Muscle of arm (tissue), 14 donors: ENCODE measurements at places on chromosomes 6 and 20.

- no peak for DNase-seq
Observed at GRCh38 chr6:33984466-33985312, 161.2 kb downstream of the GRM4 start.

GRCh38 chr20:24718277-24718676 is 230.8 kb upstream of the CST7 start:
- DNase-seq = no peak

GRCh38 chr6:24985323-24985722 is 49.6 kb upstream of the RIPOR2 start:
- DNase-seq = no peak

DNA sequence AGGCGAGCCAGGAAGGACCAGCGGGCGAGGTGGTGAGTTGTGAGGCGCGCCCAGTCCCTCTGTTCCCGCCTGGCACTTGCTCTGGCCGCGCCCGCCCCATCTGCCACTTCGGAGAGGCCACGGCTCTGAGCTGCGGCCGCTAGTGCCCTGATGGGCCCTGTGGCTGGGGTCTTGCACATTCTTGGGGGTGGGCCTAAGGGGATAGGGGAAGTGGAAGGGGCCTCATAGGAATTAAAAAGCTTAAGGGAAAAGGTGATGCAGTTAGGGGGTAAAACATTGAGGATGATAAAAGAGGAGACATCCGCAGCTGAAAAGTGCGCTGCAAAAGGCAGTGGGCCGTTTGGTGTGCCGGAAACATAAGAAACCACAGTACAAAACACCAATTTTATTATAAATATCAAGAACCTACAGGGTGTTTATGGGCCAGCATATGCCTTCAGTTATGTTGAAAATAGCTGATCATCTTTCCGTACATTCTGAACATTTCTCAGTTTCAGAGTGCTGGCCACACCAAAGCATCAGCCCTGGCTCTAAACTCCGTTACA is 1.1 kb upstream of the PSMB8 start:
- DNase-seq = no peak

DNA sequence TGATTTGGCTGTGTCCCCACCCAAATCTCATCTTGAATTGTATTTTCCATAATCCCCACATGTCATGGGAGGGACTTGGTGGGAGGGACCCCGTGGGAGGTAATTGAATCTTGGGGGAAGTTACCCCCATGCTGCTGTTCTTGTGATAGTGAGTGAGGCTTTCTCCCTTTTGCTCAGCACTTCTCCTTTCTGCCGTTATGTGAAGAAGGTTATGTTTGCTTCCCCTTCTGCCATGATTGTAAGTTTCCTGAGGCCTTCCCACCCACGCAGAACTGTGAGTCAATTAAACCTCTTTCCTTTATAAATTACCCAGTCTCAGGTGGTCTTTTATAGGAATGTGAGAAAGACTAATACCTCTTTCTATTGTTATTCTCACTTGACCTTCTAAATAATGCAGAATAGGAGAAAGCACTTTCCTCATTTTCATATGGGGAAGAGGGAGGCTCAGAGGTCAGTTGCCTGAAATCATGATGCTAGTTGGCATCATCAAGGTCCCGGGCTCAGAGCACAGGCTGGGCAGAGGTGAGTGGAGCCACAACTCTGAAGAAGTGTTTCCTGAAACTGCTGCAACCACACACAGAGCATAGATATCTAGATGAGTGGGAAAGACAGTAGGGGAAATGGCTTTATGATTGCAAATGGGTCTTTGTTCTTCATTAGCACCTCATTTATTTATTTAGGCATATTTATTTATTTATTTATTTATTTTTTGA is 191.0 kb downstream of the QKI start:
- no peak for DNase-seq

DNA sequence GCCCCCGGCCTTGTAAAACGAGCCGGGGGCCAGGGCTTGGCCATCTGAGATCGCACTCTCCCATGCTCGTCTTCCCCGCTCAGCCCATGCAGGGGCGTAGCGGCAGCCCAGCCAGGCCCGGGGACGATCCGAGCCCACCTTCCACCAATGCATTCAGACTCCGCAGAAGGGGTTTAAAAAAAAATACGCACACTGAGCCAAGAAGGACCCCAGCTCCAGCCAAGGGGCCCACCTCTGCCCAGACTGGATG is 320 bp downstream of the GSTA4 start:
- no peak for DNase-seq

- no peak for DNase-seq
Observed at GRCh38 chr6:138541823-138542481, 42.7 kb upstream of the NHSL1 start.

DNA sequence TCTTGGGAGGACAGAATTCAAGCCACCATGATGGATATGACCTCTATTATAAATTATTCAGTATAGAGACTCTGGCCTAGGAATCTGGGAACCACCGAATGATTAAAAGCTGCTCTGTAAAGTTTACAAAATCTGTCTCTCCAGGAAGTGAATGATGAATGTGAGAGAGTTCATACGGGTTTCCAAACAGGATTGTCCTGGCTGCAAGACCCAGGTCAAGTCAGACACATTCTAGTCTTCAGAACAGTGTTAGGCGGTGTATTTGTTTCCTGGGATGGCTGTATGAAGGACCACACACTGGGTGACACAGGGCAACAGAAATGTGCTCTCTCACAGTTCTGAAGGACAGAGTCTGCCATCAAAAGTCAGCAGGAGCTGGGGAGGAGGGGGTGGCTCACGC is 222.4 kb downstream of the ZNF217 start:
- no peak for DNase-seq

GRCh38 chr6:130513770-130514169 is 148.0 kb downstream of the TMEM200A start:
- no peak for DNase-seq
